ENCODE measurements at places on chromosomes 11 and 22.

GRCh38 chr11:61779666-61780525, 12.5 kb downstream of the TMEM258 start:
- no peak for DNase-seq
- H3K27me3 ChIP-seq, result no peaks in the 10 kb centered on the region
- no peak overlapping the region for H3K4me3 ChIP-seq
- no peak overlapping the region for H3K27ac ChIP-seq
- peaks cover 20% of the 10 kb centered on the region for H3K4me1 ChIP-seq
- peaks cover 2% of the 10 kb centered on the region for H3K36me3 ChIP-seq

DNA sequence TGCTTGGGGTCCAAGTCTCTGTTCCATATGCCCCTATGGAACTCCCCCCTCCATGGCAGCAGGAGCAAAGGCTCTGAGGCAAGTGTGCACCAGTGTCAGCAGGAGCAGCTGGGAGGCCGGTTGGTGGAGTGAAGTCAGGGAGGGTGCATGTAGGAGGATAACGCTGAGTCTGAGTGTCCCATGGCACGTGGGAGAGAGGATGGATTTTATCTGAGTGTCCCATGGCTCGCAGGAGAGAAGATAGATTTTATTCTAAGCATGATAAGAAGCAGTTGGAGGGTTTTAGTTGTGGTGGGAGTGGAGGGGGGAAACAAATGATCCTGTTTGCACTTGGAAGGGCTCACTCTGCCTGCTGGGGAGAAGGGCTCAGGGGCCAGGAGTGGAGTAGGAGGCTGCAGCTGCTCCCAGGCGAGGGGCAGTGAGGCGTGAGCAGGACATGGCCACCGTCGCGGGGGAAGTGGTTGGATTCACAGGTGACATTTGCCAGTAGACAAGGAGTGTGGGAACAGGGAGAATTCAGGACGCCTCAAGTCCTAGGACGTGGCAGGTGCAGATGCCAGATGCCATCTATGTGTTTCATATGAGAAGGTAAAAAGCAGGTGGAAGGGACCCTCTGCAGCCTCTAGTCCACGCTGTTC, 33.6 kb upstream of the PARVG start:
- H3K36me3 ChIP-seq, result peaks cover 4% of the 10 kb centered on the region
- no peaks in the 10 kb centered on the region for H3K4me1 ChIP-seq
- DNase-seq, result no peak

DNA sequence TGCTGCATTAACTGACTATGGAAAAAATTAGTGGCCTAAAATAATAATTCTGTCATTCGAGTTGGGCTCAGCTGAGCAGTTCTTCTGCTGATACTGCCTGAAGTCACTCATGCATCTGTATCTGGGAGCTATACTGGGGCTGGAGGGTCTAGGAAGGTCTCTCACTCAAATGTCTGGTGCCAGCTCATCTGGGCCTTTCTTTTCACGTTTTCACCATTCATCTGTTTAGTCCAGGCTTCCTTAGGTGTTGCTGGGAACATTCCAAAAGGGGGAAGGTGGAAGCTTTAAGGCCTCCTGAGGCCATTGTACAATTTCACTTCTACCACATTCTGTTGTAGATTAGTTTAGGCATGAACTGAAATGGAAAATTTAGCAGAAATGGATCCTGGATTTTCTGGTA, 28.0 kb downstream of the YAP1 start:
- peaks cover 45% of the 10 kb centered on the region for H3K27me3 ChIP-seq
- H3K4me3 ChIP-seq, result no peak overlapping the region
- no peak for DNase-seq
- H3K4me1 ChIP-seq, result no peaks in the 10 kb centered on the region
- H3K27ac ChIP-seq, result no peak overlapping the region

GRCh38 chr22:36838119-36839030, 21.5 kb upstream of the PVALB start:
- DNase-seq, result no peak
- H3K4me1 ChIP-seq, result no peaks in the 10 kb centered on the region
- H3K36me3 ChIP-seq, result no peaks in the 10 kb centered on the region
- no peak overlapping the region for H3K4me3 ChIP-seq

DNA sequence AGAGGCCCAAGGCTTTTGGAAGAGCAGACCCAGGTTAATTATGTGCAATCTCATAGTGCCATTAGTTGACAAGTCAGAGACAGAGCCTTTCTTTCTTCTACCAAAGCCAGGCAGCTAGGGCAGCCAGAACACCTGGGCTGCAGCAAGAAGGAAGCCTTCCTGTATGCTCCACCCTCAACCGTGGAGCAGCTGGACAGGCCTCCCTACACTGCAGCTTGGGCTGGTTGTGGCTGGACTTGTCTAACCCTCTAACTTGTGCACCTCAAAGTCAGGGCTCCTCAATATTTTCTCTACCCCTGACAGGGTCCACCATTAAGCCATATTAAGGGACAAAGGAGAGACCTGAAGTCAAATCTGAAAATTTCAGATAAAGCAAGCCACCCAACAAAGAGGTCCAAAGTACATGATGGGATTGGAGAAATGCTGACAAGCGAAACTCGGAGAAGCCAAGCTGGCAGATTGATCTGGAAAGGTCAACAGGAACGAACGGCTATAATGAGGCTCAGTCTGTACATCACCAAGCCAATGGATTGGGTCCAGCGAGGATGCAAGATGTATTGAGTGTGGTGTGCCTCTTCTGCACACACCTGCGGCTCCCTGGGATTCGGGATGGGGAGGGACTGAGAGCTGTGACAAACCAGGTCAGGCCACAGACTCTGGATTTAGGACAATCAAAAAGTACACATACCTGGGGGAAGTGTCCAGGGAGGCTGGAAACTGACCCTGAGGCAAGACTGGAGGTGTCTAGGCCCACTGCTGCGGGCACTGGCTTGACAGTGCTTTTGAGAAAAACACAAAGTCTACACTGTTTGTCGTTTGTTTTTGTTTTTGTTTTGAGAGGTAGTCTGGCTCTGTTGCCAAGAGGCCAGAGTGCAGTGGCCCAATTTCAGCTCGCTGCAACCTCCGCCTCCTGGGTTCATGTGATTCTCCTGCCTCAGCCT, 11.7 kb upstream of the SLC43A3 start:
- no peaks in the 10 kb centered on the region for H3K4me1 ChIP-seq
- no peak overlapping the region for H3K4me3 ChIP-seq
- no peak overlapping the region for H3K27ac ChIP-seq
- no peak for DNase-seq
- H3K27me3 ChIP-seq, result no peaks in the 10 kb centered on the region
- no peaks in the 10 kb centered on the region for H3K36me3 ChIP-seq

DNA sequence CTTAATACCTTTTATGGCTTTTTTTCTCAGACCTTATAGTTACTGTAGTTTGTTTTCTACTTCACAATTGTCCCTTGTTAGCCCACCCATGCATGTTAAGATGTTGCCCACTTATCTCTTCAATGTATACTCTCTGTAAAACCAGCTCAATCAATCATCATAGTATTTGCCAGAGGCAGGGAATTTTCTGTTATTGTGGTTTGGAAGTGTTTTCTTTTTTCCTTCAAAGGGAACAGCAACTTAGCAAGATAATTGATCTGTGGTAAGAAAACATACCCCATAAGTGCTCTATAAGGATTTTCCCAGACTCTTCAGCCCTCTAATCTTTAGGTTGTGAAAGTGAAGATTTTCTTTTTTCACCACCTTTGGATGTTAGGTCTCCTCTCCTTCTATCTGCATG, 76.7 kb upstream of the SYT9 start:
- no peak for DNase-seq
- peaks cover 18% of the 10 kb centered on the region for H3K27me3 ChIP-seq
- H3K4me1 ChIP-seq, result no peaks in the 10 kb centered on the region
- no peak overlapping the region for H3K27ac ChIP-seq

DNA sequence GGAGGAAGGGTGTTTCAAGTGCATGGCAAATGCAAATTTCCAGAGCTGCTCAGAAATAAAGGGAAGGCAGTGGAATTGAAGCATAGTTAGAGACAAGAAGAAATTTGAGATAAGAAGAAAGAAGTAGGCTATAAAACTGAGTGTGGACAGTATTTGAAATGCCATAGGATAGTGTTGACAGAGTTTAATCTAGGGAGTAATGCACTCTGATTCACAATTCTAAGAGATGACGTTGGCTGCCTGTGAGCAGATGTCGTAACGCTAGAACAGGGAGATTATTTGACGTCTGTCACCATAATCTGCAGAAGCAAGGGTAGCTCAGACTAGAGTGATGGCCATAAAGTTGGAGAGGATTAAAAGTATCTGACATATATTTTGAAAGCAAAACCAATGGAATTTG, 389.9 kb upstream of the KIRREL3 start:
- no peaks in the 10 kb centered on the region for H3K4me1 ChIP-seq
- no peaks in the 10 kb centered on the region for H3K36me3 ChIP-seq
- DNase-seq, result no peak
- no peak overlapping the region for H3K27ac ChIP-seq
- H3K27me3 ChIP-seq, result no peaks in the 10 kb centered on the region
- no peak overlapping the region for H3K4me3 ChIP-seq

GRCh38 chr22:41382610-41383009, 868 bp downstream of the TEF start:
- H3K4me1 ChIP-seq, result peaks cover 11% of the 10 kb centered on the region
- no peak for DNase-seq
- peak overlapping the region; percentile 93 for H3K27ac ChIP-seq
- H3K36me3 ChIP-seq, result peaks cover 12% of the 10 kb centered on the region

DNA sequence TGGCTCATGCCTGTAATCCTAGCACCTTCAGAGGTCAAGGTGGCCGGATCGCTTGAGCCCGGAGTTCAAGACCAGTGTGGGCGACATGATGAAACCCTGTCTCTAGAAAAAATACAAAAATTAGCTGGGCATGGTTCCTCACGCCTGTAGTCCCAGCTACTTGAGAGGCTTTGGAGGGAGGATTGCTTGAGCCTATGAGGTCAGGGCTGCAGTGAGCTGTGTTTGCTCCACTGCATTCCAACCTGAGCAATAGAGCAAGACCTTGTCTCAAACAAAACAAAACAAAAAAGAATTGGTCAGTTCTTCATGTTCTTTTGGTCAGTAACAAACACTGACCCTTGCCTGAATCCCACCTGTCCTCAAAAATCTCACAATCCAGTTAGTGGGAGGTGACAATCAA, 36.7 kb upstream of the VSTM5 start:
- no peak overlapping the region for H3K4me3 ChIP-seq
- H3K36me3 ChIP-seq, result no peaks in the 10 kb centered on the region
- H3K4me1 ChIP-seq, result no peaks in the 10 kb centered on the region
- no peak for DNase-seq
- no peak overlapping the region for H3K27ac ChIP-seq

GRCh38 chr11:96084610-96085318, 160.9 kb upstream of the MTMR2 start:
- H3K27ac ChIP-seq, result no peak overlapping the region
- H3K36me3 ChIP-seq, result no peaks in the 10 kb centered on the region
- no peak for DNase-seq
- peaks cover 8% of the 10 kb centered on the region for H3K4me1 ChIP-seq
- no peaks in the 10 kb centered on the region for H3K27me3 ChIP-seq

DNA sequence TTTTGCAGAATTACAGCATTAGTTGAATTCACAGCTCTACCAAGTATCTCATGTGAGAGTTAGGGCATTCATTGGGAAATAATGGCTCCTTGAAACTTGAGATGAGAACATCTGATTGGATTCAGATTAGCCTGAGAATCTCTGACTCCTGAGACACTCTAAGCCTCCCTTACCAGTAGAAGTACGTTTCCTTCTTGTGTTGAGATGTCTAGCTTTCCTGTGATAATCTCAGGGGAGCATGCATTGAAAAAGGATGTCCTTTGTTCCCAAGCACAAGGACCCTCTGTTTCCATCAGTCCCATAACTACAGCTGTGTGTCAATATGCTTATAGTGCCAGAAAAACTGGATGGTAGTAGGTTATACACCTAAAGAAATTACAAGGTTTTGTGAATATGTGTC, 35.2 kb upstream of the RDX start:
- no peak for DNase-seq
- no peak overlapping the region for H3K27ac ChIP-seq
- H3K27me3 ChIP-seq, result no peaks in the 10 kb centered on the region
- H3K36me3 ChIP-seq, result no peaks in the 10 kb centered on the region

- DNase-seq, result no peak
- peak overlapping the region; percentile 6 for H3K27ac ChIP-seq
- H3K36me3 ChIP-seq, result peaks cover 42% of the 10 kb centered on the region
Observed at GRCh38 chr11:119023741-119024140, 5.2 kb downstream of the TRAPPC4 start.

DNA sequence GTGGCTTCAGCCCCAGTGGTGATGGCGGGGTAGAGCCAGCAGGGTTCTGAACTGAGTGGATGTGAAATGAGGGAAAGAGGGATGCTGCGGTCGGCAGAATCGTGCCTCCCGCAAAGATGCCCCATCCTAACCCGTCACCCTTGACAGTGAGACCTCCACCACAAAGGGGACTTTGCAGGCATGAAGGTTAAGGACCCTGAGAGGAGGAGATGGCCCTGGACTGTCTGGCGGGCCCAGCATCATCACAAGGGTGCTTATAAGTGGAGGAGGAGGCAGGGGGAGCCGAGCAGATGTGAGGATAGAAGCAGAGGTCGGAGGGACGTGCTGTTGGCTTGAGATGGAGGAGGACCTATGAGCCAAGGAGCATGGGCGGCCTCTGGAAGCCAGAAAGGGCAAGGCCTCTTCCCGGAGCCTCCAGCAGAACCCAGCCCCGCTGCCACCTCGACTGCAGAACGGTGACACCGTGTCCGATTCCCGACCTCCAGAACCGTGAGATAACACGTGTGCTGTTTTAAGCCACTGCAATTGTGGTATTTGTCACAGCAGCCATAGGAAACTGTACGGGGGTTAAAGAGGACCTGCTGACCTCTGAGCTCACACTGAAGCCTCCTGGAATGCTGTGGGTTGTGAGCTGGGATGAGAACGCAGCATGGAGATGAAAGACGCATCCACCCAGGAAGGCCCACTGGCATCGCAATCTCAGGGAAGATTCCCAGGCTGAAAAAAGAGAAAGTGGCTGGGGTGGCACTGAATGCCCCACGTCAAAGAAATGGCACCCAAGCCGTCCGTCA, 10.9 kb downstream of the LINC01488 start:
- peaks cover 49% of the 10 kb centered on the region for H3K27me3 ChIP-seq
- H3K4me3 ChIP-seq, result no peak overlapping the region
- H3K36me3 ChIP-seq, result peaks cover 2% of the 10 kb centered on the region

DNA sequence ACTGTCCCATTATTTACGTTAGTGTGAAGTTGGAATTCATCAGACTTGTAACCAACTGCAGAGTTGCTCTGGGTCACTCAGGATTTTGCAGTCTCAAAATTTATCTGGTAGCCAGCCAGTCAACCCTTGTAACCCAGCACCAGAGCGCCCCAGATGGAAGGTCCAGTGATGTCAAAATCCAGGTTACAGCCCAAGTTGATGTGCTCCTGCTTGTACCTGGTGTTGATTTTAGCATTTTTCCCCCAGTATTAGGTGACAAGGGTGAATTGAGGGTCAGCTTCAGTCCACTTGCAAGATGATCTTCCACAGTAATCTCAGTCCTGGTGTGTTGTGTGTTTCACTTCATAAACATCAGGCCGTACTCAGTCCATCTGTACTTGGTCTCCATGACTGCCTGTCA, 7.5 kb downstream of the TIMM10B start:
- no peak overlapping the region for H3K27ac ChIP-seq
- no peak for DNase-seq
- no peak overlapping the region for H3K4me3 ChIP-seq
